Activated naive CD8-positive, alpha-beta T cell treated with anti-CD3 and anti-CD28 coated beads for 36 hours (primary cell): ENCODE measurements at places on chromosomes 3 and 15. TPM values are rescaled to one million over a fixed set of nuclear protein-coding genes. Genes with fewer than 3 reads are reported as not detected.

Gene FGF12
- not detected for total RNA-seq

Gene CRYBG3
- 2.5 TPM for total RNA-seq

GRCh38 chr15:26967719-26968269 lies 3.2 kb upstream of the GABRG3 start:
- DNase-seq, result no peak

Gene NMNAT3
- total RNA-seq, result 3.6 TPM

DNA sequence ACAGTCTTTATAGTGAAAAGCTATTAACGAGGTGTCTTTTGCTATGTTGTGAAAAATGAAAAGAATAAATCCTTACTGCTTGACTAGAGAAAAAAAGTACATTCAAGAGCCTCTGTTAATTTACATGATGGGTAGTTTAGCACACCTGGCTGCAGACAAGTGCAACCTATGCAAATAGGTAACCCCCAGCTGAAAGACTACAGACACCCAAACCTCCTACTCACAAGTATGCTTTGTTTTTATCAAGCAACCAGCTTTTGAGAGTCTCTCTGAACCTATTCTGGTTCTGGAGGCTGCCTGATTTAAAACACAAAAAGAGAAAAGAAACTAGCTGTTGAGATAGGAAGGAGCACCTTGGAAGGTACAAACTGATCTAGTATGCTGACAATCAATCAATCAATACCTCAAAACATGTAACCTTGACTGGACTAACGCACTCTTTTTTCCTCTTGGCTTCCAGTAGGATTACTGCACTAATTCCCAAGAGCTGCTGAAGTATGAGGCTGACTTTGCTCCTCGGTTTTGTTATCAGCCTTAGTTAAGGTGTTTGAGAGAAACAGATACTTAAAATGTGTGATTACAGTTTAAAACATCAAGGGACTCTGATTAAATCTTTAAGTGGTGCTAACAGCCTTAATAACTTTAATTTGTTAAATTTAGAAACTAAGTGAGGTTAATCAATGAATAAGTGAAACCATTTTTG lies 63.6 kb downstream of the OSBPL10 start:
- DNase-seq, result no peak

- DNase-seq, result no peak
Observed at GRCh38 chr3:53114412-53115074, 15.7 kb downstream of the RFT1 start.

GRCh38 chr3:147886879-147887278 lies 477.7 kb downstream of the ZIC1 start:
- no peak for DNase-seq

DNA sequence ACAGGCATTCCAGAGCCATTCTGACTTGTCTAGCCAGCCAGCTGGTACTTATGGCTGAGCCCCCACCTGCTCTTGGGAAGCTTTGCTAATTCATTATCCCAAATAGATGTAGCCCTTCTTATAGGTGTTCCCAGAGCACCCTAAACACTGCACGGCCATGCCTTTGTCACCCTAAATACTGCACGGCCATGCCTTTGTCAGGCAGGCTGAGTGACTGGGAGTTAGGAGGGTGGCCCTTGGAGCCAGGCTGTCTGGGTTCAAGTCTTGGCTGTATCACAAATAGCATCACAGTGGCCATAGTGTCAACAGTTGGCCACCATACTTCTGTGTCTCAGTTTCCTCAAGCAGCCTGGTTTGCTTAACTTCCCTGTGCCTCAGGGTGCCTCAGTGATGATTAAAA lies 292.3 kb downstream of the ADAMTS17 start:
- no peak for DNase-seq

DNA sequence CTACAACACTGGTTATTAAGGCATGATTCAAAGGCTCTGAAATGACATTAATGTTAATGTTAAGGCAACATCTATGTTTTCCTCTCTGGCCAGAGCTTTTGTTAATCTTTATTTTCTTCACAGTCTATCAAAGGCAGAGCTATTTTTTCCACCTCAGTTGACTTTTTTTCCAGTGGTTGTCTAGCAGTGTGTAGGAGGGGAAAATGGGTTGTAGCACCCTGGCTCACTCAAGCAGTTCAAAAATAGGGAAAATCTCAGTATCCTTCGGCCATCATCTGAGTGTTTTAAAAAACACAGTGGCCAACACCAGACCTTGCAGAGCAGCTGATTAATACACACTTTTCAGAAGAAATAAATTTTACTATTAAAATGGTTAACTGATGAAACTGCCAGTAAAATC lies 21.4 kb downstream of the CBLB start:
- no peak for DNase-seq

Gene GPR156
- total RNA-seq, result 0.10 TPM

DNA sequence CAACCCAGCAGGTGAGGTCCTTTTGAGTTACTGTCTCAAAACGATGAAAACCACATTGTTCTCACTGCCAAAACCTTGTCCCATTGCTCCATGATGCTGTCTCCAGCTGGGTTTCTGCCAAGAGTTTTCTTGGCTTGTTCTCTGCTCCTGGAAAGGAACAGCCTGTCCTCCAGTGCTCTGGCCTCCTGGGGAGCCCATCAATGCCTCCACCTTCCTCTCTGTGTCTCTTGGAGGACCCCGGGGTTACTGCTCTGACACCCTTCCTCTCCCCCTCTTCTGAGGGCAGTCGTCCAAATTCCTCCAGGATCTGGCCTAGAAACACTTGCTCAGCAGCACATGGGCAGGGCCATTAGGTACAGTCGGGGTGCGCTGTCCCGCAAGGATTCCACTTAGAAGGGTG lies 63.9 kb upstream of the RGMA start:
- no peak for DNase-seq
